ENCODE measurements at places on chromosomes 5 and 9.

DNA sequence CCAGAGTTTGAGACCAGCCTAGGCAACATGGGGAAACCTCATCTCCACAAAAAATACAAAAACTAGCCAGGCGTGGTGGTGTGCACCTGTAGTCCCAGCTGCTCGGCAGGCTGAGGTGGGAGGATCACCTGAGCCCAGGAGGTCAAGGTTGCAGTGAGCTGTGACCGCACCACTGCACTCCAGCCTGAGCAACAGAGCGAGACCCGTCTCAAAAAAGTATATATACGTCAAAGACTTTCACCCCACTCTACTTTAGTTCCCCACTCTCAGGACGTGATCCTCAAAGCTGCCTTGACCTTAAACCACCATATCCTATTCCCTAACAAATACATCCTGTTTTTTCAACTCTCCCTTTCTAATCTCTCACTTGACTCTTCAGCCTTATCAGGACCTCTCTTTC is 41.0 kb downstream of the PCDHGC5 start:
- no peak for DNase-seq

DNA sequence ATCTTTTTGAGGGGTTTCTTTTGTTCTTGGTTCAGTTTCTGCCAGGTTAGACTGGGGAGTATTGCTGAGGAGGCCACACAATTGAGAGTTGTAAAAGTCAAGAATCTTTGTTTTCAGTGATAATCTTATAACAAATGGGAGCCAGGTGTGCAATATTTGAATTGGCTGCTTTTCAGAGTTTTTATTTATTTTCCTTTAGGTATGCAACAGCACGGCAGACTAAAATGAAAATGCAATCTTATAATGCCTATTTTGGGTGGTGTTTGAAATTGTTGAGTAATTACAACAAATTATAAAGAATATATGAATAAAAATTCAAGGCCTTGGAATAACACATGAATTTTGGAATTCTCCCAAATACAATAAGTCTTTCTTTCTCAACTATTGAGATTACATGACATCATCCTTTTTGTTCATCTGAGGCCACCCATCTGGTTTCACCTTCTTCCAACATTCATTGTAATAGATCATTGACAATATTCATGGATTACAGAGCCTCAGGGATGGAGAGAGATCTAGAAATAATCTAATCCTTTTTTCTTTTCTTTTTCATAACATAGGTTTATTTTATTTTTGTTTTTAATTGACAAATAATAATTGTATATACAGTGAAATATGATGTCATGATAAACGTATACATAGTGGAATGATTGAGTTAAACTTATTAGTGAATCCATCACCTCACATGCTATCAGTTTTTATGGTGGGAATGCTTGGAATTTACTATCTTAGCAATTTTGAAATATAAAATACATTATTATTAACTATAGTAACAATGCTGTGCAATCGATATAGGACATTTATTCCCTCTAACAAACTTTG is 1061.0 kb downstream of the NR2F1-AS1 start:
- DNase-seq: peak; percentile 83

DNA sequence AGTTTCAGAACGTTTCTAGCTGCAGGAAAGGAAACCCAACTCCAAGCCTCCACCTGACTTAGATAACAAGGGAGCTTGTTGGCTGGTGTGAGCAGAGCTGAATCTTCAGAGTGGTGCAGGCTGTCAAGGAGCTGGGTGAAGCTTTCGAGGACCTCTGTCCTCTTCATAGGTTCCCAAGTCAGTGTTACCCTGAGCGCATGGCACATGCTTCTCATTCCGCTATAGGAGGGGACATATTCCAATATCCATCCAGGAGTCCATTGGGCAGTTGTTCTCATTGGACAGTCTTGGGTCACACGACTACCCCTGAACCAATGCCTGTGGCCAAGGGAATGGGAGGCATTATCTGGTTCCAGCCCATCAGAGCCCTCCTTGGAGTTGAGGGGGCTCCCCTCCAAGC is 50.3 kb downstream of the DUSP1 start:
- no peak for DNase-seq

DNA sequence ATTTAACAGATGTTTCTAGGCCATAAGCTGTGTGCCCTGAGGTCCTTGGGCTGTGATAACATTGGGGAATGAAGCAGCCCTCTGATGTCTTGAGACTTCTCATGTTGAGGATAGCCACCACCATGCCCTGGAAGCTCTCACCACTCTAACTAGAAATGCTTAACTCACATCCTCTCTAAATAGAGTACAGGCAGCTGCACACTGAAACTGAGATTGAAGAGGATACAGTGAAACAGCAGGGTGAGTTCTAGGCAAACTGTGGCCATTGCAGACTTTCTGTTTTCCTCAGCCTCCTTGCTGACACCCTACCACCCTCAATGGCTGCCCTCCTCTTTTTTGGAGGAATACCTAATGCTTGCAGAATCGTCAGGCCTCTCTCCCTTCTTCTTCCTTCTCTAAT is 22.4 kb downstream of the UTP15 start:
- no peak for DNase-seq

DNA sequence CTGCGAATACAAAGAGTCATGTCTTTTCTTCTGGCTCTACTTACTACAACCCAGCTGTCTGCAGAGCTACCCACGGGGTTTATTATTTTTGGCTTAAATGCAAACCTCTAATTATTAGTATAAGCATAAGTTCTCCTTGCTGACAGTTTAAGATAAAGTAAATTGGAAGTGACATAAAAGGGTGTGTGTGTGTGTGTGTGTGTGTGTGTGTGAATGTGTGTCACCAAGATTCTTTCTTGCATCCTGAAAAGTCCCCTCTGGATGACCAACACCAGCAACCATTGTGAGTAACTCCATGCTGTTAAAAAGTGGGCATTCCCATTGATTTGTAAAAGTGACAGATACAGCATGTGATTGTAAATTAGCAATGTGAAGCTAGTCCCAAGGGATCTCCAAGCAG is 803.8 kb upstream of the ZNF608 start:
- DNase-seq: peak; percentile 16

DNA sequence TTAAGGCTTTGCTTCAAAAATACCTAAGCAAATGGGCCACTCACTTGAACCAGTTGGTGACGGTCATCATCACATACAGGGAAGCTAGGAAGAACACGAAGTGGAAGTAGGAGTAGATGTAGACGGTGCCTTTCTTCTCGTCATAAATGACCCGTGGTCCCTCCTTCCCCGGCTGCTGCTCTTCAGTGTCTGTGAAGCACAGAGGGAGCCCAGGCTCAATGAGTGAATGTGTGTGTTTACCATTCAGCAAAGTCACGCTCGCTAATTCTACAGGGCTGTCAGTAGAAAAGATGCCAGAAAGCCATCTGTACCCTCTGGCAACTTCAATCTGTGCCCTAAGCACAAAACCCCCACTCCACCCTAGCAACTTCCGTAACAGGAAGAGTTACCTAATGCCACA is 109.8 kb downstream of the SERINC5 start:
- DNase-seq: no peak

DNA sequence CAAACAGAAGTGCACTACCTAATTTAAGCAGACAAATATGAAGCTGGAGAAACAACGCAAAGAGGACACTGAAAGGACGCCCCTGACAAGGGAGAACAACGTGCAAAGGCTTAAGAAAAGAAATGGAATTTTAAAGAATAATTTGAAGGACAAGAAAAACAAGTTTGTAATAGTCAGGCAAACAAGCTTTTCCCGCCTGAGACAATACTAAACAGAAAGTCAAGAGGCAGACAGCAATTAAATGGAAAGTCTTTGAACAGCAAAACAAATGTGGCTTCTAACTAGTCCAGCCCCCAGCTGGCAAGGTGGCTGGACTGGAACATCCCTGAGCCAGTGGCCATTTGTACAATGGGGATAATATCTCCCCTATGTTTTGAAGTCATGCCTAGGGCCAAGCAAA is 63.3 kb downstream of the SIL1 start:
- DNase-seq: peak; percentile 48

DNA sequence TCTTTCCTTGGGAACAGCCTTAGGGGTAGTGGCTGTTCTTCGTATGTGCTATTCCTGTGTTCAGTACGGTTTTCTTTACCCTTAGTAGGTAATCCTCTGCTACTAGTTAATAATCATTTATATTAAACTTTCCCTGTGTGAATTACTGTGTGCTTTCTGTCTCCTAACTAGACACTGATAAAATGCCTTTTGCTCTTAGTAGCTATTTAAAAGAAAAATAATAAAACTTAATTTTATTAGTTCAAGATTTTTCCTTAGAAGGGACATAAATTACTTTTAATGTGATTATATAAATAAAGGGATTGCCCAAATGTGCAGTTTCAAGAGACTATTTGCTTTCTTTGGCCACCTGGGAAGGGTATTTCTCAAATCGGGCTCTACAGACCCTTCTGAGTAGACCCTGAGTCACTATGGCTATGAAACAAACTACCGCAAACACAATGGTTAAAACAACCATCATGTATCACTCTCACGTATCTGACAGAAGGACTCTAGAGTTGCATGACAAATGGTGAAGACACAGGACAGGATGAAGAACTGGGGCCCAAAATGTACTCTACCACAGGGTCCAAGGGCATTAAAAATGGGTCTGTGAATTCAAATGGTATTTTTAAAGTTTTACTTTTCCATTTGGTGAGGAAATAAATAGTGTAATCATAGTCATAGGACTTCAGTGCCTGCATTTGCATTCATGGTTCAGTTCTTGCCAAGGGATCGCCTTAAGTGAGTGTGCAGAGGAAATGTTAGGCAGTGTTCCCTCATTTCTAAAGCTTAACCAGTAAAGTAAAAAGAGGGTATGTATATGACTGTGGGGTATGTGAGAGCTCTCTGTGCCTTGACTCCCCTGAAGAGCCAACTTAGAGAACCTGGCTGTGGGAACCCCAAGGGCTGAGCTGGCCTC is 97.0 kb downstream of the TSSK1B start:
- no peak for DNase-seq

DNA sequence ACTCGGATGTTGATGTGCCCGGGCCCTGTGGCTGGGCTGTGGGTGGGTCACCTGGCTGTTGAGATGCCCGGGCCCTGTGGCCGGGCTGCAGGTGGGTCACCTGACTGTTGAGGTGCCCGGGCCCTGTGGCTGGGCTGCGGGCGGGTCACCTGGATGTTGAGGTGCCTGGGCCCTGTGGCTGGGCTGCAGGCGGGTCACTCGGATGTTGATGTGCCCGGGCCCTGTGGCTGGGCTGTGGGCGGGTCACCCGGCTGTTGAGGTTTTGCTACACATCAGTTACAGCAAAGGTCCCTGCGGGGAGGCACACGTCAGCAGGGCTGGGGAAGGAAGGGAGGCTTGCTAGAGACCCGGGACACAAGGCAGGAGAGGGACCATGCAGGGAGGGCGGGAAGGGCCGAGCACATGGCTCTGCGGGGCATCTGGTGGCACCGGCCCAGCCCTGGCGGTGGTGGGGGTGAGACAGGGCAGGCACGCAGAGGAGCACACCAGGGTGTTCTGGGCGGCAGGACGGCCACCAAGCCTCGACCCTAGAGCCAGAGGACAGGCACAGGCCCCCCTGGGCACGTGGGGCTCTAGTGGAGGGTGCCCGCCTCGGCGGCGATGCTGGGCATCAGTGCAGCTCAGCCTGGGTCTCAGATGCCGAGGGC is 35.4 kb downstream of the PNPLA7 start:
- DNase-seq: no peak

DNA sequence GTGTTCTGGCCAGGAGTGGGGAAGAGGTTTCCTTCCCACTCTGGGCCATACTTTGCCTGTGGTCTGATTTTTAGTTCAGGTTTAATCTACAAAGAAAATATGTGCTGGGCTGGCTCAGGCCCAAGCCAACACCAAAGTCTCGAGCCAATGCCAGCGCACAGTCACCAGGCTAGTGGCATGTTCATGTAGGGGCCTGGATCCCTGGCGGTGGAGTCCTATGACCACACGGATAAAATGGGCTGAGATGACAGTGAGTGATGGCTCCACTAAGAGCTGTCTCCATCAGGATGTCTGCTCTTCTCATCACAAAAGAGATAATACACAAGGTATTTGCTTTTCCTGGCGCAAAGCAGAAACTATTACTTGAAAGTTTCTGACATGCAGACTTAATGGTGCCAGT is 92.9 kb upstream of the PTPN3 start:
- no peak for DNase-seq

GRCh38 chr9:97536480-97536879 is 35.0 kb downstream of the TMOD1 start:
- no peak for DNase-seq

DNA sequence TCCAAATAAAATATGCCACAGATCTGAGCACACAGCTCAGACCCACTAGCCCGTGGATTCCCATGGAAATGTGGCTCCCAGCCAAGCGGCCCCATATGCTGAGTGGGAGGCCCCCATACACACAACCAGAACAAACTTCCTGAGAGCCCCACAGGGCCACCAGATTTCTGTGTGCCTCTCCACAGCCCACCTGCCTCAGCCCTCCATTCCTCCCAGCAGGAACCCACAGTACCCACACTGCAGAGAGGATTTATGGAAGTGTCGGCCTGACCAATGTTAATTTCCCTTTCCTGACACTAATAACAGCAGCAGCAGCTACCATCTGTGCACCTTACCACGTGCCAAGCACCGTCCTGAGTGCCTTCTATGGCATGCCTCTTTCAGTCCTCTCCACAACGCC is 99.3 kb upstream of the SPOCK1 start:
- DNase-seq: no peak

GRCh38 chr9:129242971-129243561 is 65.0 kb upstream of the IER5L start:
- no peak for DNase-seq

GRCh38 chr9:92941861-92942260 is 5.5 kb upstream of the FGD3 start:
- no peak for DNase-seq

DNA sequence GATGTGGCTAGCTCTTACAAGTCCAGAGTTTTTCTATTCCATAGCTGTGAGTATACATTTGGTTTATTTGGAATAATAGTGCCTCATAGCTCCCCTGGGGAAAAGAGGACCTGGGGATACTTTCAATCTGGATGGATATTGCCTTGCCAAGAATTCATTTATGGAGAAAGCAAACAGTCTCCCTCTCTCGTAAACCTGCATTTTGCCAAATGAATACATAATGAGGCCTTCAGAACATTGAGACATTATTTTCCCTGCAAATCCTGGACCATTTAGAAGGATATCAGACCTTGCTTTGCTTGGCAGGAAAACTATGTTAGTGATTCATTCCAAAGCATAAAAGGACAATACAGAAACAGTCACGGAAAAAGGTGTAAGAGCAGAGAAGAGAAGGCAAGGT is 569.6 kb upstream of the BRINP1 start:
- no peak for DNase-seq

All from NCI-H1105 treated with DMSO at 0.1 percent for 48 hours (cell line).